Anterior cingulate cortex (tissue), 58 donors: ENCODE measurements at places on chromosomes 7 and 10.

DNA sequence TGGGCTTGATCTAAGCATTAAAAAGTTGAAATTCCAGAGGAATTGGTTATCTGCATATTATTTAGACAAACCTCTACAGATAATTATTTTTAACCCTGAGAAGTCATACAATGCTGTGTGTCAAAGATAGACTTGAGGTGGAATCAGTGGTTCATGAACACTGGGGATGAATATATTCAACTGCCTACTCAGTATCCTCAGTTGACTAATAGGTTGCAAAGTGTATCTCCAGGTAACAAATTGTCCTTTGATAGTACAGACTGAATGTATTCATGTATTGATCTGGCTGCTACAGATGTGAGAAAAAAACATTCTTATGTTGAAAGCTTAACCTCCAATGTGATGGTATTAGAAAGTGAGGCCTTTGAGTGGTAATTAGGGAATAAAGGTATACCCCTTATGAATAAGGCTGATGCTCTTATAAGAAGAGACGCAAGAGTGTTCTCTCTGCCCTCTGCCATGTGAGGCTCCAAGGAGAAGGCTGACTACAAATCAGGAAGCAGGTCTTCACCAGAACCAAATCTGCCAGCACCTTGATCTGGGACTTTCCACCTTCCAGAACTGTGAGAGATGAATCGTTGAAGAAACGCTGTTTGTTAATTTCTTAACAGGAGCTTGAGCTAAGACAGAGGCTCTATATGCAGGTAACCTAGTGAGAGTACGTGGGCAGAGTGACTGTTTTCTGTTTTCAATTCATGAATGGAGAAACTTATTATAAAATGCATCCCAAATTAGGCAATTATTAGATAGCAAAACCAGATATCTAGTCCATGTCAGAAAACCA lies 7.5 kb downstream of the MRPL32 start:
- DNase-seq, result no peak

GRCh38 chr10:6114805-6115341 lies 26.0 kb downstream of the RBM17 start:
- peak; percentile 14 for DNase-seq

DNA sequence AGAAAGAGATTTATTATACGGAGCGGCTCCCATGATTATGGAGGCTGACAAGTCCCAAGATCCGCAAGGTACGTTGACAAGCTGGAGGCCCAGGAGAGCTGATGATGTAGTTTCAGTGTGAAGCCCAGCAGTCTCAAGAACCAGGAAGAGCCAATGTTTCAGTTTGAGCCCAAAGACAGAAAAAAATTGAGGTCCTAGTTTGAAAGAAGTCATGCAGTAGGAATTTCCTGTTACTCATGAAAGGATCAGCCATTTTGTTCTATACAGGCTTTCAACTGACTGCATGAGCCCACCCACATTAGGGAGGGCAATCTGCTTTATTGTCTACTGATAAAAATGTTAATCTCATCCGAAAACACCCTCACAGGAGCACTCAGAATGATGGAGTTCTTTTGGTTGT lies 51.5 kb downstream of the CCDC71L start:
- DNase-seq, result no peak

DNA sequence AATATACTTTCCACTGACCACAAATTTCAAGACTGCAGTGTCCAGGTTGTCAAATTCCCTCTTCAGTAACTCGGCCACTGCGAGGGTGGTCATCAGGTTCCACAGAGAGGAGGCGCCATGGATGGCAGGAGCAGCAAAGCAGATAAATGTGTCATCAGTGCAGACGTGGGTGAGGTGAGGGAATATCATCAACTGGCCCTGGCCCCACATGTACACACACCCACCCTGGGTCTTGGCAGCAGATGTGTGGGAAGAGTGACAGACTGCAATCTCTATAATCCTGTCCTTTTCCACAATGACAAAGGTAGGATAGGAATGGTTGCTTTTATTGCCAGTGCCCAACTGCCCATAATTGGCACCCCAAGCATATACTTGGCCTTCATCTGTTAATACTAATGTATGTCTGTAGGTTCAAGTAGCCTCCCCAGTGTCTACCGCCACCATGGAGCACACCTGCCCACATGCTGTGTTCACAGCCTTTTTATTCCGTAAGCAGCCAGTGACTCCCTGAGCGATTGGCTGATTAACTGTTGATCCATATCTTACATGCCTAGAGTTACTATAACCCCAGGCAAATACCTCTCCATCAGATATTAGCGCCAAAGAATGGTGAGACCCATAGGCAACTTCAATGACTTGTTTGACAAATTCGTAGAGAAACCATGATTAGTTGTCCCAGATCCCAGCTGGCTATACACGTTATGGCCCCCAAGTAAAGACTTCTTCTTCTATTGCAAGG lies 16.3 kb upstream of the LIPM start:
- DNase-seq, result no peak

GRCh38 chr10:123575105-123575504 lies 91.0 kb upstream of the GPR26 start:
- no peak for DNase-seq

DNA sequence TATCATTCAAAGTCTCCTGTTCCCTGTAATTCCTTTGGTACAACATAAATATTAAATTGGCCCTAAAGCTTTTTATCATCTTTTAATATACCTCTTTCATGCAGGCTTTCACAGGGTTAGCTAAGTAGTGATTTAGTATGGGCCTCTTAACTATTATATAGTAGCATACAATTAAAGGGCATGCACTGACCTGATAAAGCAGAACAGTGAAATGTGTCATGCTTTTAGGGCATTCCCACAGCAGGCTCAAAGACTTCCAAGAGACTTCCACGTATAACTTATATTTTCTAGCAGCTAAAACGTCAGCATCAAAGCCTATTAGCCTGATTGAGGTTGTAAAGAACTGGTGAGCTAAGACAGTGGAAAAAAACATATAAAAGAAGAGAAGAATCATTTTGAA lies 35.3 kb downstream of the SAMD8 start:
- no peak for DNase-seq

- no peak for DNase-seq
These were observed 76.4 kb downstream of the MAP3K8 start for GRCh38 chr10:30510184-30510931.

DNA sequence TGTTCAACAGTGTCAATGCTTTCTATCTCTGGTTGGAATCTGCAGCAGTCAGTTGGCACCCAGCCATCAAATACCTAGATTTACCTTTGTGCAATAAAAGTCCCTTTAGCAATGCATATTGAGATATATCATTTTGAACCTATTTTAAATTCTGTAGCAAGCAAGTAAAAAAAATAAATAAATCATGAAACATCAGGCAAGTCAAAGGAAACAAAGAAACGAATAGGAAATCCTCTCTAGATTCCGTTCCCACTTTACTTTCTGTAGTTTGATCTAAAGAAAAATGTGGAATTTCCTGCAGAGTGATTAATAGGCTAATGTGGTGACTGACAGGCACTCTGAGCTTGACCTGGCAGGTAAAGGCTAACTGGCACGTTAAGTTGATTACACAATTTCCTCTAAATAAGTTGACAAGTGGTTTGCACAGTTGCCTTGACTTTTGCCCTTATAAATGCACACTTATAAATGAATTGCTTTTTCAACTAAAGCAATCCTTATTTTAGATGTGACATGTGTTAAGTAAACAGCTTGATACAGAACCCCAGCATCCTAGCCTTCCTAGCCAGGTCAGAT lies 208.1 kb upstream of the TCF7L2 start:
- no peak for DNase-seq

- DNase-seq, result no peak
These were observed 42.1 kb upstream of the MKLN1 start for GRCh38 chr7:131285556-131285955.

DNA sequence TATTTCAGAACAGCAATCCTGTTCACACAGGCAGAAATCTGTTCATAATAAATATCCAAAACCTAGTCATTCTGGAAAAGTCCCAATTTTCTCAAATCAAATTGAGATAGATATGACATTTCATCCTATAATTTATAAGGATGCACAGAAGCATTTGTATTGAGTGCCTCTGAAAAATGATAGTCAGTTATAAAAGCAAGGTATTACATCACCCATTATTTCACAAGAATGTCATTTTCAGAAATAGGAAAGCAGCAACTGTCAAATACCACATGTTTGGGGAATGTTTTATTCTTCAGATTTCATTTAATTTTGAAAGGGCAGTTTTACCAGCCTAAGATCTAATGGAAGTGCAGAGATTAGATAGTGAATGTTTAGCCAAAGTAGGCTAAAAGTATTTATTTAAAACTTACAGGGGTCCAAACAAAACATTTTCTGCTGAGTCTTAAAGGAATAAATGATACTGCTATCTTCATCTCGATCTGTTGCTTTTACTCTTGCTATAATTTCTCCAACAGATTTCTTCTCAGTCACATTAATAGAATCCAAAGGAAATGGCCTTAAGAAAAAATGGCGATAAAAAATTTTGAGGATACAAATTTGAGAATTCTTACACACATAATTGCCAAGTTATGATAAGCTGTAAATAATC lies 185.8 kb downstream of the HGF start:
- DNase-seq, result no peak

- DNase-seq, result no peak
These were observed 120.0 kb downstream of the MKX start for GRCh38 chr10:27625452-27626211.

- no peak for DNase-seq
These were observed 14.7 kb downstream of the ZNF488 start for GRCh38 chr10:47369251-47369894.

GRCh38 chr7:16210171-16210570 lies 211.2 kb downstream of the CRPPA start:
- no peak for DNase-seq

GRCh38 chr7:33674804-33675411 lies 230.4 kb upstream of the BMPER start:
- DNase-seq, result no peak

DNA sequence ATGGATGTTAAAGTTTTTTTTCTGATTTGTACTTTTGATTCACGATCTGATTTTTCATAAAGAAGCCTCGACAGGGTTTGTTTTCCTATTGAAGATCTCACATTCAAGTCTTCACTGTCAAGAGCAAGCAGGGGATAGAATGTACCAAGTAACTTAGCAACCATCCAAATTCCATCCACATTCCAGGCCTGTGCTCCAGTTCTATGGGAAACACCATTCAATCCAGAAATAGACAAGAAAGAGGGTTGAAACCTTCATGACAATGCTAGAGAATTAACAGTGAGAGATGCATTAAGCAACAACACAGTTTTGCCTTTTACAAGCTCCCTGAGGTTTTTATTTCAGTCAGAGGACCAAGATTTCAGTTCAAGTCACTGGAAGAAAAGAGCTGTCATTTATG lies 300.2 kb downstream of the NEBL start:
- no peak for DNase-seq

GRCh38 chr7:117715784-117716445 lies 157.3 kb downstream of the CTTNBP2 start:
- DNase-seq, result no peak

DNA sequence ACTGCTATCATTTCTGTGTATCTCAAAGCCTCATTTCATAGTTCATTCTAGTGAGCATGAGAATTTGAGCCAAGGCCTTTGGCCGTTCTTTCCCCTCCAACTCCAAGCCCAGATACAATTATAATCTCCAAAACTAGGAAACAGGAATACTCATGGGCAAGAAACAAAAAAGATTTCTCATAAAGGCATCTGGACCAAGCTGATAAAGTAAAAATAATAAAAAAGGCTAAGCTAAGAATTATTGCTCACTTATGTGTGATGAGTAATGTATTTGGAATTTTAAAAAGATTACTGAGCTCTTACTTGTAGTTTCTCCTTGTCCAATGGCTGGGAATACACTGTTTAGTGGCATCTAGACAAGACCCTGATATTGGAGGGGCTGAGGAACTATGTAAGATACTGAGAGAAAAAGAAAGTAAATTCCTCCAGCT lies 196.4 kb upstream of the POM121L12 start:
- DNase-seq, result no peak

DNA sequence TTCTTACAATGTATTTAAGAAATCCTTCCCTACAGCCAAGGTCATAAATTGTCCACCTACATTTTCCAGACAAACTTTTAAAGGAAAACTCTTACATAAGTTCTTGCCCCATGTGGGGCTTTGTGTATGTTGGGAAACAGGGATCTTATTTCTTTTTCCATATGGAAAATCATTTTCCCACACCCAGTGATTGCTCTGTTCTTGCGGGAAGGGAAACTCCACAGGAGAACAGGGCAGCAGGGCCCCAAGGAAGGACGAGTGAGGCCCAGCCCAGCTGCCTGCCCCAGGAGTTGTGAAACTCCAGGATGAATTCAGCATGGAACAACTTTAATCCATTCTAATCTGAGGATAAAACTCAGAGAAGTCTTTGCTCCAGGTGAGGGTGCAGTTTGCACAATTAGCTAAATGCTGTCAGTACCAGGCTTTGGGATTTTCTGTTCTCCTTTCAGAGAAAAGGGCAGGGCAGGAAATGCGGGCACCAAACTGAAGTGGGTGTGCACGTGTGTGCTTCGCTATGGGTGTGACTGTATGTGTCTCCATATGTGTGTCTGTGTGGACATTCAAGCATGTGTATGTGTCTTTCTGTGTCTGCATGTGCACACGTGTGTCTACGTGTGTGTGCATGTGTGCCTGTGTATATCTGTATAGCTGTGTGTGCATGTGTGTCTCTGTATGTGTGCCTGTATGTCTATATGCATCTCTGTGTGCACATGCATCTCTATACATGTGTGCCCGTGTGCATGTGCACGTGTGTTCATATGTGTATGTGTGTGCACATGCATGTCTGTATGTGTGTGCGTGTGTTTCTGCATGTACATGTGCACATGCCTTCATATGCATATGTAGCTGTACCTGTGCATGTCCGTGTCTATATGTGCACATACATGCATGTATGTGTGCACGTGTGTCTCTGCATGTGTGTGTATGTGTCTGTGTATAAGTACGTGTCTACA lies 102.0 kb upstream of the FAM20C start:
- no peak for DNase-seq

GRCh38 chr10:23110722-23111516 lies 15.5 kb downstream of the MSRB2 start:
- DNase-seq, result no peak

- DNase-seq, result no peak
These were observed 49.3 kb downstream of the ABCB4 start for GRCh38 chr7:87426160-87426559.

- DNase-seq, result no peak
These were observed 2.6 kb downstream of the ANKRD2 start for GRCh38 chr10:97575127-97575668.

DNA sequence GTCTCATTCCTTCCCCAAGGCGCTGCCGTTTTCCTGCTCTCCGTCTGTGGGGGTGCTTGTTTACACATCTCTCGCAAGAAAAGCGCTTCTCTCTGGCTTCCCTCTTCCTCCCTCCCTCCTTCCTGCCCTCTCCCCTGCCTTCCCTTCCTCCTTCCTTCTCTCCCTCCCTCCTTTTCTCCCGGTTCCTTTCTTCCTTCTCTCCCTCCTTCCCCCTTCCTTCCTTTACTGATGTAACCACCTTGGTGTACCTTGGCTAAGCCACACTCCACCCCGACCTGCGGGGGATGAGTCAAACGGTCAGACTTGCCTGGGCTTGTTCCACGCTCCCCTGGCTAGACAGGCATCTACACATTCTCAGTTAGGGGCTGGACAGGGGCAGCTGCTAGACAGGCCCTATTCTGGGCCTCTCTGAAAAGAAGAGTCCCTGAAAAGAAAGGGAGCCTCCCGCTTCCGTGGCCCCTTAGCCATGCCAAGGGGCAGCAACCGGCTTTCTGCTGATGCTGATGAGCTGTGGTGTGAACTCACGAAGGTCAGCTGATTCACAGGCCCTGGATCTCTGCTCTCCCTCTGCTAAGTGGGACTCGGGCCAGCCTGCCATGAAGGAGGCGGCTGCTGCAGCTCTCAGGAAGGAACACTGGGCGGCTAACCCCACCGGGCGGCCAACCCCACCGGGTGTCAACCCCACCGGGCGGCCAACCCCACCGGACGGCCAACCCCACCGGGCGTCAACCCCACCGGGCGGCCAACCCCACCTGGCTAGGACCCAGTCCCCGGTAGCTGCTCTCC lies 216.8 kb downstream of the TCERG1L start:
- DNase-seq, result no peak
